GM19239 (cell line): ENCODE measurements at places on chromosomes 3 and 15.

GRCh38 chr3:174784206-174784934, 74.8 kb upstream of the NAALADL2 start:
- DNase-seq = no peak

GRCh38 chr3:134680796-134681521, 30.1 kb upstream of the KY start:
- DNase-seq = no peak

DNA sequence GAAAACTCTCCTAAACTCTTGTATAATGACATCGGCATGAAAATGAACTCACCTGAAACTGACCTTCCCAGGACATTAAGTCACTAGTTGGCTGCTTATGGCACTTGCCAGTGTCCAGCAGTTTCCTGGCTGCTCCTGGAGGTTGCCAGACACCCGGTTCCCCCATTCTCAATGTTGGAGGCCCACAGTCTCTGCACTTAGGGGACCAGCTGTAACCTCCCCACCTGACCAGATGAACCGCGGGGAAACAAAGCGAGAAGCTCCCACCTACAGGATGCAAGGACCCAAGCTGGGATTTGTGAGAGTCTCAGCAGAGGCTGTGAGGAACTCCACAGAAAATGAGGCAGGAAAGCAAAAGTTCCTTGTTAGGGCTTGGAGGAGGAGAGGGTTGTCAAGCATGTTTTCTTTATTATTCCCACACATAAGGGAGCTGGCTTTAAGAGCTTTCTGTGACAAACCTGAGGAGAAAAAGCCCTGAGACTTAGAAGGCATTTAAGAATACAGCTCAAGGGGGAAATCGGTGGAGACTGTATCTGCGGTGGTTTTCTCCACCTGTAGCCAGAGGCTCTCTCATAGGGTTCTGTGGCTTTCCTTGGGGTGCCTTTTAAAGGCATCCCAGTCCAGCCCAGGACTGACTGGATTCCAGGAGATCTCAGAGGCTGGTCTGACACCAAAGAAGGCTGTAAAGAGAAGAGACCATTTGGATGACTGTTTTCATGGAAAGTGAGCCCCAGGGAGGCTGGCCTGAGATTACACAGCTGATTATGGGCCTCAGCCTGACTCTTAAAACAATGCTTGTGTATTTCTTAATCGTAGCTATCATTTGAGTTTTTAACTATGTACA, 4.6 kb downstream of the TPM1 start:
- no peak for DNase-seq

DNA sequence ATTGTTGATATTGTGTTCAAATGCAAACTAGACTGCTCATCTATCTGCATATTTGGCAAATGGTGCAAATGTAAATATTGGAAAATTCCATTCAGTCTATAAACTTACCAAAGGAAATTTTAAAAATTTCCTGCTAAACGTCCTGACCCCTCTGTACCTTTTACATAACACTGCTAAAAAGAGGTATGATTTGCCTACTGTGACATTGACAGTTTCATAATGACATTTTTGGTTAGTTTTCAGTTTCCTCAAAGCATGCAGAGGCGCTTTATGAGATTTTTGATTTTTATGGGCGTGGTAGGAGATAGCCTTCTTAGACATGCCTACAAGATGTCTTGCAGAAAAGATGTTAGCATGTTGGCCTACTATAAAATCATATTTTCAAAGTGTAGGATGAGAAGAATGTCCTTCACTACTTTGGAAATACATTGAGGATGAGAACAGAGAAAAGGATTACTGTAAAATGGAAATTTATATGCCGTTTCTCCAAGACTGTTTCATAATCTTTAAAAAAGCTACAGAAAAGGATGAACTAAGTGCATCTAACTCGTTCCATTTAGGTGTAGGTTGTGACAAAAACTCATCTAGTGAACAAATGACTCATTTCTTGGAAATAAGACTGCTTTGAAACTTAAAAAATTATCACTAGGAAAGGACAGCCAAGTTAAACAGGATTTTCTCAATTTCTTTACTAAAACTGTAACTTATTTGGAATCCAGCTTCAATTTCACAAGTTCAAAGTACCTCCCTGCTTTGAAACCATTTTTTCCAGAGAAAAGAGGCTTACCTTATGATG, 14.5 kb upstream of the ISLR start:
- no peak for DNase-seq

DNA sequence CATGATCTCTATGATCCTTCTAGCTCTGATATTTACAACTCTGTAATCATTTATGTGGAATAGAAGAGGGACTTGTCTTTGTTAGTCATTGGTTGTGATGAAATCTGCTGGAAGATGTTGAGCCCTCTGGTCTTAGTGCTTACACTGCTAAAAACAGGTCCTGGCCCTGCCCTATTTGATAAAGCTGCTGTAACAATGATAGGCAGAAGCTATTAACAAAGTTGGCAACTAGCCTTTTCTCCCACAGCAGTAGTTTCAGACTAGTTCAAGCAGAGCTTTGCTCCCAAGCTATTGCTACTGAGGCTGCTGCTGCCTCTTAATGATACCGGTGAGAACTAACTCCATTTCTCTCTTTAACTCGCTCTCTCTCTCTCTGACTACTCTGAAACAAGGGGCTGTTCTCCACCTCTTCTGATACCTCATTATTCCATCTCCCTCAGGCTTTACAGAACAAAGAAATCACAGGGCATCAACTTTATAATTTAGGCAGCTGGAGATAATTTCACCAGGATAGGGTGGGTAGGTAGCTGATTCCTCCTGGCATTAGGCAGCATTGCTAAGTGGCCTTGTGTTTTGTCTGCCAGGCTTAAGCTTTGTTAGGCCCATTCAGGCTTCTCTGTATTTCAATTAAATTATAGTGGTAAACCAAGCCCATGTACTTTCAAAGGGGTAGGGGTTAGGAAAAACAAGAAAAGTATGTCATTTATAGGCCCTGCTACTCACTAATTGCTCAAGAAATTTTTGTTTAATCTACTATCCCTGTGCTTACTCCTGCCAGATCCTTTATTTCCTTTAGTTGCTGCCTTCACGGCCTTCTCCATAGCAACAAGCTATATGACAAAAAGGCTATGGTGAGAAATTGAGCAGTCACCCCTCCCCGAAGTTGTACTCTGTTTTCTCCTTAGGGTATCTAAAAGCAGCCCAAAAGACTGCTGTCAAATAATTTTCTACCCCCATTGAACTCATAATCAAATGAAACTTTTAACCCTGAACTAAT, 139.6 kb downstream of the RBPMS2 start:
- DNase-seq = no peak

GRCh38 chr15:49079340-49080039, 33.2 kb upstream of the SECISBP2L start:
- DNase-seq = no peak

GRCh38 chr3:14332392-14332791, 70.0 kb upstream of the SLC6A6 start:
- DNase-seq = no peak

- DNase-seq = no peak
Observed at GRCh38 chr3:69484507-69485393, 98.9 kb upstream of the FRMD4B start.

DNA sequence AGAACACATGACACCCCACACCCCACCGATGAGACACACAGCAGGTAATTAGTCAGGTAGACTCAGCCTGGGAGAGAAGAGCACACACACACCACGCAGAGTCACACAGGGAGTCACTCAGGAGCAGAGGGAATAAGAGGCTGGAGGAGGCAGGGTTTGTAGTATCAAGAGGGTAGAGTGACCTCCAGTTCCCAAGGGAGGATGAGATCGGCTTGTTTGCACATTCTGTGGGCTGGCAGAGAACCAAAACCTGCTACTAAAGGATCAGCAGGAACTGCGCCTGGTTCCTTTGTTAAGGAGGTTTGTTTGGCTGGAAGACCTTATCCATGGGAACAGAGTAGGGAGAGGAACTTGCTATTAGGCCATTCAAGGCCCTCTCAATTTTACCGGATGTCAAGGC, 281.4 kb upstream of the SLCO3A1 start:
- DNase-seq = no peak

DNA sequence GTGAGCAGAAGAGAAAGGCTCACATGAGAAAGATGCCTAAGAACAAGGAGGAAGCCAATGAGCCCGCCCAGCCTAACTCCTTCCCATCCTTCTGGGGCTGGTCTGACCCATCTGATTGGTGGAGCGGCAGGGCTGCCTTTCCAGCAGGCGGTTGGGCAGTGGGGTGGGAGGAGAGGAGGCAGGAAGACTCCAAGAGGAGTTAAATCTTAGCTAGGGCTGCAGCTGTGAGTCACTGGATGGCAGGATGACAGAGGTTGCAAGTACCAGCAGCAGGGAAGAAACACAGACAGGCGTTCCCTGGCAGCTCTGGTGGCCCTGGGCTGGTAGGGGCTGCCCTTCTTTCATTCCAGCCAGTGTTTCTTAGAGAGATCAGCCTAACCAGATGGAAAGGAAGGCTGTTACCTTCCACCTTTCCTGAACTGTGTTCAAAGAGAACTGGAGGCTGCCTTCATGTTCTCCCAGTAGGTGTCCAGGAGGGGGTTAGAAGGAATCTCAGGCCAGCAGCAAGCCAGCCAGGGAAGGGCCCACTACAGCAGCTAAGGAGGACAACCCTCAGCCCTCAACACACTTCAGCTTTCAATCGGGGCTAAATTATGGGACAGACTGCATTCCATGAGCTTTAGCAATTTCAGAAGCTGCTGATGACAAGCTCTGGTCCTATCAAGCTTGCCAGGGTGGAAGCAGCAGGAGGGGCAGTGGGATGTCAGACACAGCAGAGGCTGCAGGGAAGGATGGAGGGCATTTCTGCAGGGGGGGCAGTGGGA, 50.3 kb downstream of the CHSY1 start:
- DNase-seq = no peak

GRCh38 chr15:100334905-100335304, 6.9 kb downstream of the ADAMTS17 start:
- no peak for DNase-seq

- DNase-seq = no peak
Observed at GRCh38 chr3:71441217-71441924, 142.2 kb downstream of the FOXP1 start.

DNA sequence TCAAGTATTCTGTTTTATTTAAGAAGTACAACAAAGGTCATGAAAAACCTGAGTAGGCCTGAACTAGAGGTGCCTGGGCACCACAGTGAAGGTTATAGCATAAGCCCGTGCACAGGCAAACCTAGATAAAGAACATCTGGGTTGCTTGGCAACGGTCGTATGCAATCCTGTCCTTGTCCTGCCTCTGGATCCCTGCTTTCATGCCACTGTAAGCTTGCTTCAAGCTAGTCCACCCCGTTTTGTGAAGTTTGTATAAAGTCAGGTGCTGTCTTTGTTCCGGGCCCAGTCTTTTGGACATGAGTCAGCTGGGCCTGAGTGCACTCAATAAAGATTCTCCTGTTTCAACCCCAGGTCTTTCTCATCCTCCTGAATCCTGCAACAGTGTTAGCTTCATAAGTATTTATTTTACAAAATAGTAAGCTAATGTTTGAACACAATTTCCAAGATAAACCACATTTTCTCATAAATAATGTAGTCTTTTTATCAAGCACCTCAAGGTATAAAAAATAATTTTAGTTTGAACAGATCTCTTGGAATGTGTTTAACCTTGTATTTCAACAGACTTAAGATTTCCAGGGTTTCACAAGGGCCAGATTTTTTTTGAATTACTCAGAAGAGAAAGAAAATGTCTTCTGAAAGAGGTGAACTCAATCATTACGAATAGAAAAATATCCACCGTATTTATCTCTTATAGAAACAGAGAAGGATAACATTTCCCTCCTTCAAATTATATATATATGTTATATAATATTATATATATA, 14.3 kb upstream of the SLC9C1 start:
- no peak for DNase-seq

DNA sequence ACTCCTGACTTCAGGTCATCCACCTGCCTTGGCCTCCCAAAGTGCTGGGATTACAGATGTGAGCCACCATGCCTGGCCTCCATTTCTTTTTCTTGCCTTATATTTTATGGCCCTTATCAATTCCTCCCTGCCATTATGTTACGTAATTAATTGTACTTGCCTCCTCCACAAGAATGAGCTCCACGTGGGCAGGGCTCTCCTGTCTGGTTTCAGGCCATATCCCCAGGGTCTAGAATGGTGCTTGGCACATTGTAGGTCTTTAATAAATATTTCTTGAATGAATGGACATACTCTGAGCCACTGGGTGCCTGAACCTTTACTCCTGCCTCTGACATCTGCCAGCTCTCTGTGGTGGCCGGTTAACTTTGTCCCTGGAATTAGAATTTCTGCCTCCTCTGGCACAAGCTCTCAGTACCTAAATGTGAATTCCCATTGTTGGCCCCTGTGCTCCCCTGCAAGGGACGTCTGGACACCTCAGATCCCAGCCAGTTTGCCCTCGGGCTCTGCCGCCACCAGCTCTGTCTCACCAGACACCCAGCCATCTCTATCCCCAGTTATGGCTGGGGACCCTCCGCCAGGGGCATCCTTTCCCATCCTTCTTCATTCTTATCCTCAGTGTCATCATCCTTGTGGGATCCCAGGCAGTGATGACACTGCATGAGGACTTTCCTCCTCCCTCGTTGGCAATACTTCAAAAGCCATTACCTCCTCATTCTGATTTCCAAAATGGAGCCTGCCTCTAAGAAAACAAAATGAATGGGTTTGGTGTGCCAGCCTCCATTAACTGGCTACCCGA, 165.6 kb upstream of the SMAD3 start:
- no peak for DNase-seq

DNA sequence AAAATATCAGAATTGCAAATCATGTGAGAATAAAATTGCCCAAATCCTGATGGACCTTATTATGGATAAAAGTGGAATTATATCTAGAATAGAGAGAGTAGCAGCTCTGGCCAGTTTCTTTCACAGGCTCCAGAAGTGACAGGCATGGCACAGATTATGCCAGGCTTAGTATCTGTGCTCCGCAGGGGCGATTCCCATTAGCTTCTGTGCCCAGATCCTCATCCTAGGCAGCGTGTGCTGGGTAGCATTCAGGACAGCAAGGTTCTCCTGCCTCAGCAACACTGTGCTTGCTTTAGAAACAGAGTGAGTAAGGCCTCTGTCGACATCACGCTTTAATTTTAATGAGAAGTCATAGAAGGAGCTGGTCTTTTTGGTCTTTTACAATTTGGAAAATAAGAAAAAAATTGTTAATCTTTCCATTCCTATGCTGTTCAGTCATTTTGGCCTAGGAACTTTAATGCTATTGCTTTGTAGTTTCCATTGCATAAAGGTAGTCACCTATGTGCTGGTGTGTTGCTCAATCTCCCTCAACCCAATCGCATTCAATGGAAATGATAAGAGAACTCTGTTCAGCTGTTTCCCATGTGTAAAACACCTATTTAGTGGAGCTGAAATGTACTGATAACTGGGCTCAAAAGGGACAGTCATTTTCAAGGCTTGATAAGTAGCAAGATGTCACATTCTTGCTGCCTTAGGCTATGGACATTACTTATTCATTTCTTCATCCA, 770.1 kb downstream of the AGBL1 start:
- no peak for DNase-seq

GRCh38 chr15:100021653-100022052, 288.4 kb upstream of the LYSMD4 start:
- DNase-seq = no peak

GRCh38 chr15:98686983-98687382, 38.6 kb downstream of the IGF1R start:
- no peak for DNase-seq

GRCh38 chr3:24237971-24238706, 256.5 kb downstream of the THRB start:
- peak; percentile 23 for DNase-seq
